ENCODE measurements at places on chromosomes 16 and 17.
A peak's percentile ranks its signal among the peaks of the same experiment; 100 is the strongest.

DNA sequence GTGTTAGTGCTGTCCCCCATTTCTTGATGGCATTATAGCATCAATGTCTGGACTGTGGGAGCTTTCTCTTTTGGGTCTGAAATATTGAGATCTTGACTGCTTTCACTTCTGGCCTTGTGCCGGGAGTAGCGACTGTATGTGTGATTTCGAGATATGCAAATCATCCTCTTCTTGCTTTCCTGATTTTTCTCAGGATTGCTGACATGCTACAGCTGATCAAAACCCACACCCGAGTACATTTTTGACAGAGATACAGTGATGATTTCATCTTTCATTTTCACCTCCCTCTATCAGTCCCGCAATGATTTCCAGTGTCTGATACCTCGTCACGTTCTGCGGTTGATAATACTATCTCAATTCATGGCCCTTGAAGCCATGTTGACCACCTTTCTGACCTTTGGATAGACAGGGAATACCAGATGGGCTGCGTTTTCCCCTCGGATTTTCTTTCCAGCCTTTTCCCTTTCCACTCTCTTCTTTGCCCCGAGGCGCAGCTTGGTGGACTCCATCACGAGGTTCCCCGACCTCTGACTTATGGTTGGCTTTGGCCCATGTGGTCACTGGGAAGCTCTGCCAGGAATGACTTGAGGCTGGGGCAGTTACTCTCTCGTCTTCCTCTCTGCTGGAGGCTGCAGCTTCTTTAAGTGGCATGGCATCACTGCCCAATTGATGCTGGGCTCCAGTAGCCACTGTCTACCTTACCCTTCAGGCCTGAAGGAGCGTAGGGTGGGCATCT is 184.4 kb downstream of the SNX29 start:
- DNase-seq: no peak

- no peak for DNase-seq
Observed at GRCh38 chr17:27239046-27239445, 54.9 kb upstream of the WSB1 start.

DNA sequence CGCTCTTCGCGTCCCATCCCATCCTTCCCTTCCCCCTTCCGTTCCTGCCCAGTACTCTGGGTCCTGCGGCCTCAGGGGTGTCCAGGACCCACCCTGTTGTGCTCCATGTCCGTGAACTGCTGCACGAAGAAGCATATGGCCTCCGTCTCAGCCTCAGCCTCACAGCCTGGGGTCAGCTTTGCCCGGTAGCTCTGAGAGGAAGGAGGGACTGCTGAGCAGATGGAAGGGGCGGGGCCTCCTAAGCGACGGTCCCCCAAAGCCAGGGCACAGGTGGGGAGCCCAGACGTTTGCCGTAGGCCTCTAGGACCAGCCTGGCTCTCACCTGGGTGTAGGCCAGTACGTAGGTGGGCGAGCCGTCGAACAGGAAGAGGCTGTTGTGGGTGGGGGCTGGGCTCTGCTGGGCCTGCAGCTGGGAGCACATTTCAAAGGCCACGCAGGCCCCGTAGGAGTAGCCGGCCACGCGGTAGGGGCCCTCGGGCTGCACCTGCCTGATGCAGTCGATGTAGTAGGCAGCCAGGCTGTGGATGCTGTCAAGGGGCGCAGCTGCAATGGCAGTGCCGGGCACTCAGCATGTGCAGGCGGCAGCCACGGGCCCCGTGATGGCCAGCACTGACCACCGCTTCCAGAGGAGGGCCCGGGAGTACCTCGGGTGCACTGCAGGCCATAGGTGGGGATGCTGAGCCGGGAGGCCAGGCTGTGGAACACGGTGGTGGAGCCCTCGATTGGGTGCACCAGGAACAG is 14.6 kb upstream of the DUS1L start:
- no peak for DNase-seq

DNA sequence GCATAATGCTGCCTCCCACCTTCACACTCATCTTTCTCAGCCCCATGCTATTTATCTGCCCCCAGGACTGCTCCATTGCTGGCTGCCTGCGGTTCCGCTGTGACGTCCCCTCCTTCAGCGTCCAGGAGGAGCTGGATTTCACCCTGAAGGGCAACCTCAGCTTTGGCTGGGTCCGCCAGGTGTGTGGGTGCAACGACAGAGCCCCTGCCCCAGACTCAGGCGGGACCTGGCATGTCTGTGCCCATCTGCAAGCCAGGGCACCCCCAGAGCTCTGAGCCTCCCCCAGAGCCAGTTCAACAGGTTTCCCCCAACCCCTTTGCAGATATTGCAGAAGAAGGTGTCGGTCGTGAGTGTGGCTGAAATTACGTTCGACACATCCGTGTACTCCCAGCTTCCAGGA is 12.9 kb upstream of the ITGAD start:
- no peak for DNase-seq

DNA sequence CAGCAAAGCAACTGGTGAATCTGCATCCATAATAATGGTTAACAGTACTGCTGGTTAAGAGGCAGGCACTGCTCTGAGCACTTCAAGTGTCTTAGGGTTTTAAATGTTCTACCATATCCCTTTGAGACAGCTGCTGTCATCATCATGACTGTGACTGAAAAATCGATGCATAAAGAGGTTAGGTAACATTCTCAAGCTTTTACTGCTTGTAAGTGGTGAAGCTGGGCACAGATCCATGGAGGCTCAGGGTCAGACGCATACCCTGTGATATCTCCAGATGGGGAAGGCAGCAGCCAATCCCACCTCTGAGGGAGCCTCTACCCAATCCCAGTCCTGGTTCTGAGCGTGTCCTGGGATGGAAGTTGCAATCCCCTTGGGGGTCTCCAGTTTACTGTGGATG is 57.6 kb upstream of the SOX9 start:
- DNase-seq: no peak

DNA sequence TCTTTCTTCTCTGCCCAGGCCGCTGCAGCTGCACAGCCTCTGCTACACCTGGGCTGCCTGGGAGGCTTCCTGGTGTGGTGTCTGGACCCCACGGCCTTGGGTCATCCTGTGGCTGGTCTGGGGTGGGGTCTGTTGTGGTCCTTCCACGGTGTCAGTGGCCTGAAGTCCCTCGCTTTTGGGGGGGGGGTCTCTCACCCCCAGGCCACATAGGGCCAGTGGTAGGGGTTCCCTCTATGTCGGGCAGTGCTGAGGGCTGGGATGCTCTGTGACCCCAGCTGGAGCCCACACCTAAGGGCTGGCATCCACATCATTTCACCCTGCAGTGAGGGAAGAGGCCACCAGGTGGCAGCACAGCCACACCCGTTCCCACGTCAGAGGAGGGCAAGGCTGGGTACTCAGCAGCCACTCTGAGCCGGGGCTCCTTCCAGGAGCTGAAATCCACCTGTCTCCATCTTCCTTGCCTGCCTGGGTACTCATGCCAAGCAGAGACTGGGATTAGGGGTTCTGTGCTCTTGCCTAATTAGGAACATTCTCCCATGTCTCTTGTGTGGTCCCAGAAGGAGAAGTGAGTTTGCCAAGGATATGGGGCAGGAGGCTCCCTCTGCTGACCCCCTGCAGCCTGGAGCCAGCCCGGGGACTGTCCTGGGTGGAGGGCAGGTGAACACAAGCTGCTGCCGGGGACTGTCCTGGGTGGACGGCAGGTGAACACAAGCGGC is 13.0 kb downstream of the ENGASE start:
- DNase-seq: peak; percentile 55

- no peak for DNase-seq
Observed at GRCh38 chr16:78869492-78869891, 731.0 kb downstream of the MAF start.

Measured in stimulated activated CD8-positive, alpha-beta memory T cell treated with anti-CD3 and anti-CD28 coated beads, Interleukin-2, amount 100 ng/mL, for 1 hour (primary cell).